ENCODE measurements at places on chromosomes 5 and 9.

DNA sequence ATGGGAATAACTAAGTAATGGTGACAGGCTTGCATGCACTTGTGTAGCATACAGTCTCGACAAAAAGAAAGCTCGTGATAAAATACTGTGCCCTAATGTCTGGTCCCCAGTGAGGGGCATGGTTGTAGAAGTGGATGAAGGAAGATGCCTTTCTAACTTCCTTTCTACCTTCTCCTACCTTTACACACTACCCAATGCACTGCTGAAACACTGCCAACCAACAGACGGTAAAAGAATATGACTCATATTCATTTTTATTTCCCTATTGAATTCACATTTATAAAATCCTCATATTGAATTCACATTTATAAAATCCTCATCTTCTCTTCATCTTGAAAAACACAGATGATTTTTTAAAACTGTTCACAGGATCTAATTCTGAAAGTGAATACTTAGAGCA is 223.0 kb downstream of the PJA2 start:
- no peak for DNase-seq

DNA sequence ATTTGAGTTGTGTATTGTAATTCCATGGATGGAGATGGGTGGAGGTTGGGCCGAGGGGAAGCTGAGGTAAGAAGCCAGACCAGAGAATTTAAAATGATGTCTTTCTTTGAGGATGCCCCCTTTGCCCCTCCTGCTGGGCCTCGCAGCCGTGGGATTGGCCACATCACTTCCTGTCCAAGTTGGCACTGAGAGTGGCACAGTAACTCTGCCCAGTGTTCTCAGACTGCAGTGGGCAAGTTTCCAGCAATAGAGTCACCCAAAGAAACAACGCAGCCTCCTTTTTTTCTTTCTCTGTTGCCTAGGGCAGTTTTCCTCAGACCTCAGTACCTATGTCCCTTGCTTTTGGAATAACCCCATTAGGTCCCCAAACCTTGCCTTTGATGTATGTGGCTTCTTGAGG is 306.6 kb upstream of the DMRT1 start:
- peak; percentile 61 for DNase-seq

- no peak for DNase-seq
These were observed 48.4 kb upstream of the CDK5RAP2 start for GRCh38 chr9:120628207-120628924.

DNA sequence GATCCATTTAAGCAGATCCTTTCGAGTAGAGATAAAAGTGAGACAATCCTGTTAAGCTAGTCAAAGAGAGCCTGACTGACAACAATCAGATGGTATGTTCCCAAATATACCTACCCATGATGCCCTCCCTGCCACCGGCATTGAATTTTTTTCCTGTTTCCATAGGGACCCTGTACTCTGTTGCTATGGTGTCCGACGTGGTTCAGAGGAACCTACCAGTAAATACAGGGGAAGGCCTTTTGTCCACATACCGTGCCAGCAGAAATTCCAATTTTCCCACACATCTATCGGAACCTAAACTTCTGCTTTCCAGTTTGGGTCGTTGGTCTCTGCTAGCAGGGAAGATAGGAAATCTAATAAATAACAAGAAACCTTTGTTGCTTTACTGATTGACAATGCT is 64.7 kb downstream of the MEGF10 start:
- no peak for DNase-seq

GRCh38 chr9:133854048-133854447 is 115.9 kb upstream of the SARDH start:
- no peak for DNase-seq

DNA sequence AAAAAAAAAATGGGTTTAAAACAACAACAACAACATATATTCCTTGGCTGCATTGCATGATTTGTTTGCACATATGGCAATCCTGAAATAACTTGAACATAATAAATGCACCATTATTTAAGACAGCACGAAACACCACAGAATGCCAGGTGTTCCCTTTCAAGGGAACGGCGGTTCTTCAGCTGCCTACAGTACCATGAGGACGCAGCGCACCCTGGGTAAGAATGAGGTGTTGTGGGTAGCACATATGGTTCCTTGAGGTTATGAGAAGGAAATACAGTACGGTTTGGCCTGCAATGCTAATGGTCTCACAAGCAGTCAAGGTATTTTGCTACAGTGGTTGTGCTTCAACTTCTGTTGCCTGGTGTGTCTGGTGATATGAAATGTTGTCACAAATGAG is 174.8 kb downstream of the SLC12A2 start:
- DNase-seq = no peak

DNA sequence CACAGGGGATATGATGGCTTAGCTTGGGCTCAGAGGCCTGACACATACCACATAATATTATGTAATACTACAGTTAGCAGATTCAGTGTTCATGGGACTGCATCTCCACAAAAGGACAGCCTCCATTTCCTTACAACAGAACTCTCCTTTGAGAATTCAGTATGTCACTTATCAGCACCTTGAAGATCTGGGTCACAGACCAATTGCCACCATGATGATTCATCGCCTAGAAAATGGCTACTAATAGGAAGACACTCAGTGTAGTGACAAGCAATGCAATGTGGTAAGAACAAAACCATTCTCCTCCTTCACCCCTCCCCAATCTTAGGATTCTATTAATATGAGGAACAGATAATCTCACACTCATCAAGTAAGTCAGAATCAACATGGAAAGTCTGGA is 38.7 kb upstream of the PRLR start:
- no peak for DNase-seq

GRCh38 chr5:172837640-172838039 is 3.6 kb downstream of the ERGIC1 start:
- no peak for DNase-seq

DNA sequence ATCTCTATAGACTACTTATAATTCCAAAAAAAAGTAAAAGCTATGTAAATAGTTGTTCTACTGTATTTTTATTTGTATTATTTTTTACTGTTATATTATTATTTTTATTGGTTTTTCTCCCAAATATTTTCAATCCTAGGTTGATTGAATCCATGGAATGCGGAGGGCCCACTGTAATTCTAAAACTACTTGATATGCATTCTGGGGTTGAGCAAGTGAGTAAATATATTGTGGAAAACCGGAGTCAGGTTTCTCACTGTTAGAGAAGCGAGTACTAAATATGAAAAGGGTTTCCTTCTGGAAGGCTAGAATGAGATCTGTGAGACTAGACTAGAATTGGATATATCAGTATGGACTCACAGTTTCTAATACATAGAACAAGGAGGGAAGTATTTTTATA is 66.5 kb downstream of the FBXW11 start:
- DNase-seq = no peak

DNA sequence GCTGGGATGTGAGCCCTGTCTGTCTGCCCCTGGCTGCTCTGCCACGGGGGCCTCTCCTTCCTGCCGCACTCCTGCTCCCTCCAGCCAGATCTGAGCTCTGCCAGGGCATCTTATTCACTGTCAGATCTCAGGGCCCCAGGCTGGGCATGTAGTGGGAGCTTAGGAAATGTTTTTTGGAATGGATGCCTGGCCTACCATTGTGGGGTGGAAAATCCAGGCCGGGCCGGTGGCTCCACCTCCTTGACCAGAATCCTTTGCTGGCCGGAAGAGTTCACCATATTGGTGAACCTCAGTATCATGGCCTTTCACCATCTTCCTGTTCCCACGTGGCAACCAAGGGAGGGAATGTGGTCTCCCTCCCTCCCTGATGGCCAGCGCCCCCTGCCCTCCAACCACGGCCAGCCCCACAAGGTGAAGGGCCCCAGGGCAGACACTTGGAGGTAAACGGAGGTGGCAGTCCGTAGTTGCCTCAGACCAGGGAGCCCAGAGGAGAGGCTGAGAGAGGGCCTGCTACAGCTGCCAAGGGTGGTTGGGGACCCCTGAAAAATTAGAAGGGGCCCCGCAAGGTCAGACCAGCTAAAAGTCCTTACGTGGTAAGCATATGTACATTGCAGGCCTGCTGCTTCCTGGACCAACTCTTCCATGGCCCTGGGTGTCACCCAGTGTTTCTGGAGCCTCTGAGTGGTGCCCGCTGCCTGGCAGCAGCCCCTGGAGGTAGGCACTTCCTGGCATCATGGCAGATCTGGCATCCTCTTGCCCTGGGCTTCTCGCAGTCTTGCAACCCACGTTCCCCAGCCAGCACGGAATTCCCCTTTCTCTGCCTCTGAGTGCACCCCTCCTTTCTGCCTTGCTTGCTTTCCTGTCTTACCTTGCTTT is 153.3 kb downstream of the RGS3 start:
- DNase-seq = no peak

- DNase-seq = no peak
These were observed 23.7 kb downstream of the PTGS1 start for GRCh38 chr9:122394265-122395125.

- no peak for DNase-seq
These were observed 57.3 kb upstream of the FNIP1 start for GRCh38 chr5:131854134-131854533.
